GM18507 (cell line): ENCODE measurements at places on chromosomes 2 and 18.

DNA sequence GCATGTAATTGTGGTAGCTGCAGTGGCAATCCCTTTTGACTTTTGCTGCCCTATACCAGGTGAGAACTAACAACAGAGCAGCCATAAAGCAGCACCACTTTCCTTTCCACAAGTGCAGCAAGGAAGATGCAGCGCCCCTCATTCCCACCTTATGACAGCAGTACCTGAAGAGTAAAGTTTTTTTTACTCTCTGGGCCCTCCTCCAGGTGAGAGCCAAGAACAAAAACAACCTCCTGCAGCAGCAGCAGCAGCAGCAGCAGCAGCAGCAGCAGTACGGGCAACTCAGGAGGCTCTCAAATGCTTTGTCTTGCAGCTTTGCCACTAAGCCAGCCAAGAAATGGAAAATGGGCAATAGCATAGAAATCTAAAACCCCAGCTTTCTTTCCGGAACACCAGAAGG, 397.5 kb downstream of the FIGN start:
- DNase-seq = no peak

DNA sequence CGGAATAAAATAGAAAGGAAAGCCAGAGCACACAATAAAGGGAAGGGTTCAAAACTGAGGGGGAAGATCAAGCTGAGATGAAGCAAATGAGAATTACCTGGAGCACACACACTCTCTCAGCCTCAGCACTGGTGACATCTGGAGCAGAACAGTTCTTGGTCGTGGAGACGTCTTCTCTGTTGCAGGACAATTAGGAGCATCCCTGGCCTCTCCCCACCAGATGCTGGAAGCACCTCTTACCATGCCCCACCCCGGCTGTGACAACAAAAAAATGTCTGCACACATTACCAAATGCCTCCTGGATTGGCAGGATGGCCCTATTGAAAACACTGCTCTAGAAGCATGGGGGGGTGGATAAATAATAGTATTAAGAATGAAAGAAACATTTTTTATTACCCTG, 43.6 kb upstream of the MAP3K20 start:
- DNase-seq = no peak

DNA sequence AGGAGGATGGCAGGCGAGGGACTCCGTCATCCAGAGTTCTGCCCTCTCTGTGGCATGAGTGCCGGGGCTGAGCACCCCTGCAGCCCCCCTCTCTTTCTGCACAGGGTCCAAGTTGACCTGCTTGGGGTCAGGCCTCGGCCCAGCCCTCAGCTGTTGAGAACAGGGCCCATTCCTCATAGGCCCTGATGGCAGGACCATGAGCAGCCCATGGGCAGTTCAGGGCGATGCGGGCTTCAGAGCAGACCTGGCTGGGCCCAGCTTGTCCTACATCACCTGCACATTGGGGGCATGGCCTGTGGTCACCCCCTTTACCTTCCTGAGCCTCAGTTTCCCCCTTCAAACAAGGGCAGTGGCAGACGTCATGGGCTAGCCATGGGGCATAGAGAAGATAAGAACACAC, 238.1 kb downstream of the SEPTIN10 start:
- DNase-seq = no peak

GRCh38 chr2:193228276-193228675, 1033.5 kb upstream of the TMEFF2 start:
- DNase-seq = no peak

DNA sequence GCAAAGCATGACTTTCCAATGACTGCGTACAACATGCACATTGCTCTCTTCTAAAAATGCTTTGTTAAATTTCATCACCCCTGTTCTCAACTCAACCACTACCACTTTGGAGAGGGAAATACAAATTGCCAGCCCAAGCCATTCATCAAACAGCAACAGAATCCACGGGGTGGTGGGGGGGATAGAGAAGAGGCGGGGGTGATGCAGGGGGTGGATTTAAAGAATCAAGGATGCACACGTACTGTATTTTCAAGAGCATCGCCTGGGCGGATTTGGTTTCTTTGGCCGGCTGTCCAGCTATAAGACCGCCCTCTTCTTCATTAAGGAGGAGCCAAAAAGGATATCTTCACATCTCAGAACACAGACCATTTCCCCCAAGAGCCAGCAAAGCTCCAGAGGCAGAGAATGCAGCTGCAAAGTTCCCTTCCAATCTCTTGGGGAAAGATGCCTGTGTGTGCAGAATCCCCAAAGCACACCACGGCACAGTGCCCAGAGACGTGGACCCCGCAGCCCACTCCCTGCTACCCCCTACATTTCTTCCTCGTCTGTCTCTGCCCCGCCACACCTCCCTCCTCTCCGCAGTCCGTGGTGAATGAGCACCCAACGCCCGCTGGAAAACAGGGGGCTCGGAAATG, 977 bp downstream of the SLC8A1 start:
- no peak for DNase-seq

DNA sequence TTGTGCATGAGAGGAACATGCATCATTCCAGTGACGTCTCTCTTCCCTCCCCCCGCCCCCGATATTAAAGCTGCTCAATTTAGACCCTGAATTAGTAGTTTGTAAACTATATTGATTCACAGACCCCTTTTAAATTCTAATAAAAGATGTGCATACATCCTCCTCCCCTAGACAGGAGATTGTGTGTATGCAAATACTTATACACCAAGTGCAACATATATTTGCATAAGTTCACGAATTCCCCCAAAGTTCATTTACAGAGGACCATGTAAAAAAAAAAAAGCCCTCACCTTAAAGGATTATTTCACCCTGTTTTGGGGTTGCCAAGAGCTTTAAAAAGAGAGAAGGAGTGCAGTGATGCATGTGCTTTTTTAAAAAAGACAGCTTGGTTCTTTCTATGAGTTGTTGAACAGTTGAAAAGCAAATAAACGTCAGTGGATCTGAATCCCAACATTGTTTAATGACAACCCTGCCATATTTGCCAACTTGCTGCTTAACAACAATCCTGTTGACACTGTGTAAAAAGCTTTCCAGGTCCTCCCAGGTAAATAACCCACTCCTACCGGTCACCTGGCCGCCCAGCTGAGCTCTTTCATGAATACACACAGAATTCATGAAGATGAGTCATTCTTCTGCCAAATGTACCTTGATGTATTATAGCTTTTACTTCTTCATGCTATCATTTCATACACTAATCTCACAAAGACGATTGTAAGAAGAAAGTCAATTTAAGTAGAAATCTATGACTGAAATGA, 211.5 kb downstream of the IKZF2 start:
- no peak for DNase-seq

DNA sequence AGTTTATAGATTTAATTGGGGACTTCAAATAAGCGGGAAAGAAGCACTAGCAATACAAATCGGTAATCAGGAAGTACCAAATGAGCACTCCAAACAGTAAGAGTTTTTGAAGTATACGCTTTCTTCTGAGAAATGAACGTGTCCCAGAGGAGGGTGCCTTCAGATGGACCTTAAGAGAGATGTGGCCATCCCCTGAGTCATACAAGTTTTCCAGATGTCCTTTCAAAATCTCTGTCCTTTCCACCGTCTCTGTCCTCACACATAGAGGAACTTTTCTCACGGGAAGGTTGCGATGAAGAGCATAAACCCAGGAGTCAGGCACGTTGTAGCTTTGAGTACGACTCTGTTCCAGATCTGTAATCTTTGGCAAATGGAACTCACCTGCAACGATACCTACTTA, 1.7 kb upstream of the SMAD2 start:
- DNase-seq = no peak

DNA sequence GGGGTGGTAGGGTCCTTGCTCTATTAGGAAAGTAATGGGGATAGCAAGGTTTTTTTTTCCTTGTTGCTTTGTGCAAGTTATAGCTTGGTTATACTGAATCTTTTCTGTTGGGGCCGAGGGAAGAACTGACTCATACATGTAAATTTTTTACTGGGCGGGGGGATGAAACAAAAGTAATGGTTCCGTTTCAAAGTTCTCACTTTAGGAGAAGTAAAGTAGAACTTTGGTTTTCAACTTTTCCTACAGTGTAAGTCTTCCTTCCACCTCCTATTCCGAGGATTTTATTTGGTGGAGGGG, 1.1 kb downstream of the AFTPH start:
- no peak for DNase-seq

- no peak for DNase-seq
Observed at GRCh38 chr2:109558076-109558882, 55.5 kb downstream of the SEPTIN10 start.

GRCh38 chr2:215929602-215930335, 83.6 kb downstream of the MREG start:
- DNase-seq = no peak

DNA sequence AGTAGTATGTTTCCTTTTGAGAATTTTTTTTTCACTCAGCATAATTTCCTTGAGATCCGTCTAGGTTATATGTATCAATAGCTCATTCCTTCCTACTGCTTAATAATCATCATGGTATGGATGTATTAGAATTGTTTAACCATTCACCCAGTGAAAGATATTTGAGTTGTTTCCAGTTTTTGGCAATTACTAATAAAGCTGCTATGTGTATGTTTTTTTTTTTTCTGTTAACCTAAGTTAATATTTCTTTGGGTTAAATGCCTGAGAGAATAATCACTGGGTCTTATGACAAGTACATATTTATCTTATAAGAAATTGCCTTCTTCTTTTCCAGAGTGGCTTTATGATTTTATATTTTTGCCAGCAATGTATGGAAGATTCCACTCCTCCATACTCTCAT, 96.4 kb upstream of the ST6GAL2 start:
- DNase-seq = no peak

DNA sequence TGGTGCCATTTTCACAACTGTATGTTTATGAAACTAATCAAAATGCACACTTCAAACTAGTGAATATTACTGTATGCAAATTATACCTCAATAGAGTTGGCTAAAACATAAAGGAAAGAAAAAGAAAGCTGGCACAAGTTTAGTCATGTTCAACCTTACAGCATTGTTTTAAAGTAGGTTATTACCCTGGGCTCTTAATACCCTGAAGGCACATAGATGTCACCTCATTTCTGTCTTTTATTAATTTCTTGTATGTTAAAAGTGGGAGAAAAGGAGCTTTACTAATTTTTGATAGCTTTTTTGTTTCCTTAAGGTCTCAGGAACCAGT, 32.7 kb downstream of the TMEM131 start:
- DNase-seq = no peak

DNA sequence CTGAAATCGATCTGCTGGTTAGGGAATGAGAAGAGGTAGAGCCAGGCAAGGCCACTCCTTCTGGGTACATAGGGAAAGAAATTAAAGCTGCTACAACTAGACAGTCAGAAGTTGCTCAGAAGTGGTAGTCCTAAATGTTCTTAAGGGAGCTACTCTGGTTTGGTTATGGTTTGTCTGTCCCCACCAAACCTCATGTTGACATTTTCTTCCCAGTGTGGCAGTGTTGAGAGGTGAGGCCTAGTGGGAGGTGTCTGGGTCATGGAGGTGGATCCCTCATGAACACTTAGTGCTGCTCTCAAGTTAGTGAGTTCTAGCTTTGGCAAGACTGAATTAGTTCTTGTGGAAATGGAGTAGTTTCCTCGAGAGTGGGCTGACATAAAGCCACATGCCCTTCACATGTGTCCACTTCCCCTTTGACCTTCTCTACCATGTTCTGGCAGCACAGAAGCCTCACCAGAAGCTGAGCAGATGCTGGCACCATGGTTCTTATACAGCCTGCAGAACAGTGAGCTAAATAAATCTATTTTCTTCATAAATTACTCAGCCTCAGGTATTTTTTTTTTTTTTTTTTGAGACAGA, 14.7 kb downstream of the RNF103 start:
- no peak for DNase-seq

- no peak for DNase-seq
Observed at GRCh38 chr18:76923485-76924085, 101.2 kb downstream of the ZNF236 start.

DNA sequence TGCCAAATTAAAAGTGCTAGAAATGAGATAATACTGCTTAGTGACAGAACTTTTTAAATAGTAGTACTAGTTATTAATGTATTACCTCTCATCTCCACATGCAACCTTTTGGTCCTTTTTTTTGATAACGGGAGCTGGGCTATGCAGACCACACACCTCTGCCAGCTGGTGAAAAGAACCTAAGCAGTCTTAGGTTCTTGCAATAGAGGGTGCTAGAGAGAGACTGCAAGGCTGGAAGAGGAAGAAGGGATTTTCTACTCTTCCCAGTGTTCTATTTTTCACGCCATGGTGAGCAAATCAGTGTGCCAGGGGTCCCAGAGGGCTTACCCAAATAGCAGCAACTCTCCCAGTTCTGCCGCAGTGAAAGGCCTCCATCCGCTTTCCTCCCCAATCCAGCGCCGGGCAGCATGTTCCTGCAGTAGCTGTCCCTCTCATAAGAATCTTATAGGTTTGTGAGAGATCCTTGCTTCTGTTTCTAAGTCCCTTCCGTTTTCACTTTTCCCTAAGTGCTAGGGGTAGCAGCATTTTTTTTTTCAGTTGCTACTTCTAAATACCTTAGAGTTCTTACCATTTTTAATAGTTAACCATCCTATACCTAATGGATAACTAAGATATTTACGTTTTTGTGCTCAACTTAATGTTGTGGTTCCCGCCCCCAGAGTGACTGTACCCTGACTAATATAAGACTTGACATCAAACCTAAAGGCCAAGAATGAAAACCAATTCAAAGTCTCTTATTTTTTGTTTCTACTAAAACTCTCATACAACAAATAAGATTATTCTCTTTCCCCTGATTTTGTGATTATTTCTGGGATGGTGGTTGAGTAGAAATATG, 69.4 kb upstream of the UBE2E3 start:
- DNase-seq = no peak

DNA sequence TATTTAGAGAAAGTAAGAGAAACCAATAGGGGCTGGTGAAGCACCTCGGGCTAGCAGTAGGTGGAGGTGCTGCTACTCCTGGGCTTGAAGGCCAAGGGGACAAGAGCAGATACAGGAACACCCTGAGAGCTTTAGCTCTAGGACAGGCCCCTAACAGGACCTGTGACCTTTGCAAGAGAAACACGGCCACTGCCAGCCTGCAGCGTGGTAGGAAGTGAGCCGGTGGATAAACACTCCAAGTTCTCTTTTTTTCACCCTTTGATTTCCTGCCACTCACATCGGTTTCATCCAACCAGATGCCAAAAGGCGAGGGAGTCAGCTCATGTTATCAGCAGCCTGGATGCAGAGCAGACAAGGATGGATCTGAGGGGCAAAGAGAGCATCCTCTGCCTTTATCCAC, 66.8 kb upstream of the SPRED2 start:
- no peak for DNase-seq
